ENCODE measurements at places on chromosomes 7 and 10.

DNA sequence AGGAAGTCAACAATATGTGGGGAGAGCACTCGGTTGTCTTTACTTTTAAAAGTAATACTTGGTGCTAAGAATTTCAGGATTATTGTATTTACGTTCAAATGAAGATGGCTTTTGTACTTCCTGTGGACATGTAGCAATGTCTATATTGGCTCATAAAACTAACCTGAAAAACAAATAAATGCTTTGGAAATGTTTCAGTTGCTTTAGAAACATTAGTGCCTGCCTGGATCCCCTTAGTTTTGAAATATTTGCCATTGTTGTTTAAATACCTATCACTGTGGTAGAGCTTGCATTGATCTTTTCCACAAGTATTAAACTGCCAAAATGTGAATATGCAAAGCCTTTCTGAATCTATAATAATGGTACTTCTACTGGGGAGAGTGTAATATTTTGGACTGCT, 32.7 kb downstream of the SIRT1 start:
- no peak for DNase-seq

DNA sequence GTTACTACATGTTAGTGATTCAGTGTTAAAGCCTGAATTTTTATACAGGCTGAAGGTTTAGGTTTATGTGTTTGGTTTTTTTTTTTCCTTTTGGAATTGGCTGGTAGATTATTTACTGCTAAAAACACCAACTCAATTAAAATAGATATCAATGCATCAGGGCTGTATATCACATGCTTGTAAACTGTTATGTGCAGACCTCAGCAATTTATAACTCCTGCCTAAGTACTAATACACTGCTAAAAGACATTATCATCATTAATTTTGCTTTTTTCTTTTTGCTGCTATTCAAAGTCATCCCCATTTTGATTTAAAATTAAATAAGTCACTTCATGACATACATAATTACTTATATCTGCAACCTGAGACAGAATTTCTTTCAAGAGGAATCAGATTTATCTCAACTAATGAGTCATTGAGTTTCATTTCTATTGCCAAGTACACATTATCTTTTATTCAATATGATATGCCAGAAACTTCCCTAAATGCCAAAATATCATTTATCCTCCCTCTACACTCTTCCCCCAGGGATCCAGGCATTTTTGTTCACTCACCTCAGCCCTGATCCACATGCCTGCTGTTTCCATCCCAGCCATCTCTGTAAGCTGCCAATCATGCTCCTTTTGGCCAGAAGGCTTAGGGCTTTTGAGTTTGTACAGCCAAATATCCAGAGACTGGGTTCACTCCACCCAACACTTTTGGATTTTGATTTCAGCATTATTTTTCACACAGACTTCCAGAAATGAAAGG, 98.5 kb downstream of the POLR1F start:
- no peak for DNase-seq

DNA sequence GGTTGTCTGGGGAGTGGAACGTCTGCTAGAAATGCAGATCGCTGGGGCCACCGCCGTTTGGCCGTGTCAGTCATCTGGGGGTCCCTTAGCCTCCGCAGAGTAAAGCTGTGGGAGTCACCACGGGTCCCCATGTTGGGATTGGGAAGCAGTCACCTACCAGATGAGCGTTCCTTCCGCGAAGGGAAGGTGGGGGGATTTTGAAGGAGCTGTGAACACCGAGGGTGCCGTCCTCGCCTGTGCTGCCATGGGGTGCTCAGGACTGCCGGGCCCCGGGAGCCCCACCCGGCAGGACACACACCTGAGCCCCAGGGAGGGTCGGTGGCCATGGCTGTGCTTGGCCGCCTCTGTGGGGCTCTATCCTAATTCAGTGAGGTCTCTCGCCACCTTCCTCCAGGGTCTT, 46.2 kb upstream of the AP5Z1 start:
- DNase-seq = no peak

- DNase-seq = no peak
Measured at GRCh38 chr7:137980308-137980707, 21.6 kb downstream of the CREB3L2 start.
